ENCODE measurements at places on chromosomes 12 and 14. TPM values are rescaled to one million over a fixed set of nuclear protein-coding genes. Genes with fewer than 3 reads are reported as not detected.

The PTPRO gene
- total RNA-seq = not detected

The SERPINA9 gene
- not detected for total RNA-seq

The FAR2 gene
- total RNA-seq = 11.0 TPM

The NYNRIN gene
- total RNA-seq = 15.1 TPM

The TMEM233 gene
- not detected for total RNA-seq

The RPL10L gene
- total RNA-seq = not detected

The SOX5 gene
- not detected for total RNA-seq

The RESF1 gene
- 33.8 TPM for total RNA-seq

The CCDC38 gene
- 0.35 TPM for total RNA-seq

The FGF6 gene
- total RNA-seq = not detected

The KITLG gene
- 15.8 TPM for total RNA-seq

The OTUB2 gene
- total RNA-seq = 0.55 TPM

The OR10G2 gene
- total RNA-seq = not detected

The OR2AP1 gene
- not detected for total RNA-seq

Data from PC-9 (cell line).